ENCODE measurements at places on chromosomes 4 and X.
A peak's percentile ranks its signal among the peaks of the same experiment; 100 is the strongest.

GRCh38 chrX:63656871-63657580 is 128.0 kb downstream of the ARHGEF9 start:
- DNase-seq = peak; percentile 88

GRCh38 chrX:118780911-118781310 is 42.7 kb upstream of the ZCCHC12 start:
- DNase-seq = no peak

GRCh38 chr4:153506341-153507309 is 40.5 kb downstream of the TMEM131L start:
- no peak for DNase-seq

GRCh38 chrX:9465380-9466123 is 694 bp downstream of the TBL1X start:
- DNase-seq = no peak

DNA sequence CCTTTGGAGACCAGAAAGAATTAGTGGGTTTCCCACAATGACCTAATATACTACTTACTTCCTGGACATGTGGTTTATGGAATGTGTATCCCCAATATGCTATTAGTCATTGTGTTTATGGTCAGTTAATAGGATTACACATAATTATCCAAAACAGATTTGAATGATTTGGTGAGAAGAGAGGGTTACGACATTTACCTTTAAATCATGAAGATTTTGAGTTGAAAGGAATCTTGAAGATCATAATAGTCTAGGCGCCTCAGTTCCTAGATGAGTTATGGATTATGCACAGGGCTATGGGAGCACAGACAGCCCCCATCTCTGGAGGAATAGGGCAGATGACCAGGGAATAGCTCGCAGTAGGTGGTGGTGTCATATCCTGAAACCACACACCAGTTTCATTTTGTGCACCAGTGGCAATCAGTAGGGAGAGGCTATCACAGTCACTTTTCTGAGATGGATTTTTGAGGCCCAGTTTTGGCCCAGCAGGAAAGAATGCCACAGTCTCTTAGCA is 61.3 kb downstream of the SEPTIN11 start:
- peak; percentile 84 for DNase-seq

DNA sequence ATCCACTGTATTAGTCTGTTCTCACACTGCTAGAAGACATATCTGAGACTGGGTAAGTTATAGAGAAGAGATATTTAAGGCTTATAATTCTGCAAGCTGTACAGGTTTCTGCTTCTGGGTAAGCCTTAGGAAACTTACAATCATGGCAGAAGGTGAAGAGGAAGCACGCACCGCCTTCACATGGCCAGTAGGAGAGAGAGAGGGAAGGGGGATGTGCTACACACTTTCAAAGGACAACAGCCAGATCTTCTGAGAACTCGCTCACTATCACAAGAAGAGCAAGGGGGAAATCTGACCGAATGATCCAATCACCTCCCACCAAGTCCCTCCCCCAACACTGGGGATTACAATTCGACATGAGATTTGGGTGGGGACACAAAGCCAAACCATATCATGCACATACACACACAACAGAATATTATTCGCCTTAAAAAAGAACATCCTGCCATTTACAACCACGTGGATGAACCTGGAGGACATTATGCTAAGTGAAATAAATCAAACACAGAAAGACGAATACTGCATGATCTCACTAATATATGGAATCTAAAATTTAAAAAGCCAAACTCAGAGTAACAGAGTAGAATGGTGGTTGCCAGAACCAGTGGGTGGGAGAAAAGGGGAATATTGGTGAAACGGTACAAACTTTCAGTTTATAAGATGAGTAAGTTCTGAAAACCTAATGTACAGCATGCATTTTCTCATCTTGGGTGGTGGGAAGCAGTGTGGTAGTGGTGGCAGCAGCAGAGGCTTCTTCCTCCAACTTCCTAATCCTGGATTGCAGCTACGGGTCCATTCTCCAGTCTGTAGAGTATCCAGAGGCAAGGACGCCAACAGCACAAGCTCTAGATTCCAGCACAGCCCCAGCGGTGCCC is 12.8 kb downstream of the FRYL start:
- DNase-seq = no peak

- DNase-seq = no peak
Measured at GRCh38 chr4:181848357-181848756, 394.8 kb upstream of the TENM3 start.

DNA sequence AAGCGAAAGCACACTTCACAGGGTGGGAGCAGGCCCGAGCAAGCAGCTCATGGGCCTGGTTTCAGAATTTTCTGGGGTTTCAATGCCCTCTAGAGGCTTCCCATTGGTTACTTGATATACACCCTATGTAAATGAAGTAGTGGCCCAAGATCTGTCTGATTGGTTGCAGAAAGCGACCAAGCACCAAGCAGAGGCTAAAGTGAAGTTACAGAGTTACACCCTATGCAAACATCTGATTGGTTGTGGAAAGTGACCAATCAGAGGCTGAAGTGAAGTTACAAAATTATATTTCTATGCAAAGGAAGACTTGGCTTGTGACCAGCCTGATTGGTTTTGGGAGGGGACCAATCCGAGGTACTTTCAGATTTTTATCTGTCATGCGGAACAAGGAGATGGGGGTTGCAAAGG is 8.2 kb downstream of the FHIP1A start:
- DNase-seq = no peak

GRCh38 chrX:123425904-123426303 is 241.8 kb downstream of the GRIA3 start:
- DNase-seq = peak; percentile 36

DNA sequence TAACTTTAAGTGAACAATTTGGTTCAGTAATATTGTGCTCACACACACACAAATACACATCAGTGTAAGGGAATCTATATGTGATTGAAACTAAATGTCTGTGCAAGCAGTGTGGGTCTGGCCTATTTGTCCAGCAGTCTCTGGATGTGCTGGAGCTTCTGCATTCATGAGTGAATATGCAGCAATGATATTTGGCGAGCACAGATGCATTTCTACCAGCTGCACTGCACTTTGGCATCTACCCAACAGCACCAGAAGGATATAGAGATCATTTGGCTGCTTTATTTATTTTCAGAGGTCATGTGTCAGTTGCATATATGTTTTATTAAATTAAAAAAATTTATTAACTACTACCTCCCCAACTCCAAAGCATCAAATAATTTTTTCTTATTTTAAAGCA is 613.4 kb upstream of the NR3C2 start:
- DNase-seq = peak; percentile 5

DNA sequence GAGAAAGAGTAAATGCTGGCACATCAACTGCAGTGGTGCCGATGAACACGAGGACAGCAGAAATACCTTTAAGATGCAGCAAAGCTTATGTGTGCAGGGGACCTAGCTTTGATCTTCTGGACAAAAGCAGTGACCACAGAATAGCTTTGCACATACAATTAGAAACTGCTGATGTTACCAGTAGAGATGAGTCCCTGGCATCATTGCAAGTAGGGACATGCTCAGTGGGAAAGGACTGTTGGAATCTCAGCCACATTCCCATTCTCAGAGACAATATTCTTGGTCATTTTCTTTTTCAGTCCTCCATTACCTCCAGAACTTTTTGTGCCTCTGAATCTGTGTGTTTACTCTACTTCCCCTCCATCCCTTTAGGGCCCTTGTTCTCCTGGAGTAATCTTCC is 16.9 kb upstream of the PDLIM3 start:
- no peak for DNase-seq

DNA sequence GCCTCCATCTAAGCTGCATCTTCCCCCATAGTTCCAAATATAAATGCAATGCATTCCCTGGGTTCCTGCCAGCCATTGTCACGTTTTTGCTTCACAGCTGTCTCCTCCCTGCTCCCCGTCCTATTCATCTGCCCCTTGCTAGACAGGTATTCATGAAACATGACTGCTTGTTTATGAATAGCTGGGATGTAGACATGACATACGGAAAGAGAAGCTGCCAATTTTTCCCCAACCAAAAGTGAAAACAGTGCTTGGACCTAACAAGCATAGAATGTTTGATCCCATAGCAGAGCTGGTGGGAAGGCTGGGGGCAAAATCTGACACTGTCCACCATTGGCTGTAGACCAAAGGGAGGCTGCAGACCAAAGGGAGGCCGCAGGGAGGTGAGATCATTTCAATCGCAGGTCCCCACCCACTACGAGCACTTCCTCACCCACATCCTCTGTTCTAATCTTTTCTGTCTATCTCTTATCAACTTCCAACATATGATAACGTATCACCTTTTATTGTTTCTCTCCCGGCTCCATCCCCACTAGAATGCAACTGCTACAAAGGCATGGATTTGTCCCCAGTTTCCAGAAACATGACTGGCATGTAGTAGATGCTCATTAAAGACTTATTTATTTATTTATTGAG is 8.5 kb upstream of the GYG2 start:
- no peak for DNase-seq

DNA sequence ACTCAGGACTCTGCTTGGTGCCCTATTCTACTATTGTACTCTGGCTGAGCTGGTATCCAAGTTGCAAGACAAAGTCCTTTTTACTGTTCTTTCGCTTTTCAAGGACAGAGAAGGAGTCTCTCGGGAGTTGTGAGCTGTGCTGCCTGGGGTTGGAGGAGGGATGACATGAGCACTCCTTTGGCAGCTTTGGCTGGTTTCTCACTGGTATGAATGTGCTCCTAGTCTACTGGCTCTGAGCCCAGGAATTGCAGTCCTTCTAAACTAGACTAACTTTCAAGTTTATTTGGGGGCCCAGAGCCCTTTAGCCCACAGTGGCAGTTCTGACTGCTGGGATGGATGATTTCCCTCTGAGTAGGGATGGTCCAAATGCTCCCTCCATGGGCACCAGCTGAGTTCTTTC is 997.1 kb downstream of the RAB28 start:
- DNase-seq = no peak

DNA sequence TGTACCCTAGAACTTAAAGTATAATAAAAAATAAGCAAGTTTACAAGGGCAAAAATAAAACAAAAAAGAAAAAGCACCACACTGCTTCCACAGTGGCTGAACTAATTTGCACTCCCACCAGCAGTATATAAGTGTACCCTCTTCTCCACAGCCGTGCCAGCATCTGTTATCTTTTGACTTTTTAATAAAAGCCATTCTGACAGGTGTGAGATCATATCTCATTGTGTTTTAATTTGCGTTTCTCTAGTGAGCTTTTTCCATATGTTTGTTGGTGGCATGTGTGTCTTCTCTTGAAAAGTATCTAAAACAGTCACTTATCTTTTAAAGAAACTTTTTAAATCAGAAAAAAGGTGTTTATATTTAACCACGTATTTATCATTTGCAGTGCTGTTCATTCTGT is 71.3 kb downstream of the NFKB1 start:
- DNase-seq = no peak

DNA sequence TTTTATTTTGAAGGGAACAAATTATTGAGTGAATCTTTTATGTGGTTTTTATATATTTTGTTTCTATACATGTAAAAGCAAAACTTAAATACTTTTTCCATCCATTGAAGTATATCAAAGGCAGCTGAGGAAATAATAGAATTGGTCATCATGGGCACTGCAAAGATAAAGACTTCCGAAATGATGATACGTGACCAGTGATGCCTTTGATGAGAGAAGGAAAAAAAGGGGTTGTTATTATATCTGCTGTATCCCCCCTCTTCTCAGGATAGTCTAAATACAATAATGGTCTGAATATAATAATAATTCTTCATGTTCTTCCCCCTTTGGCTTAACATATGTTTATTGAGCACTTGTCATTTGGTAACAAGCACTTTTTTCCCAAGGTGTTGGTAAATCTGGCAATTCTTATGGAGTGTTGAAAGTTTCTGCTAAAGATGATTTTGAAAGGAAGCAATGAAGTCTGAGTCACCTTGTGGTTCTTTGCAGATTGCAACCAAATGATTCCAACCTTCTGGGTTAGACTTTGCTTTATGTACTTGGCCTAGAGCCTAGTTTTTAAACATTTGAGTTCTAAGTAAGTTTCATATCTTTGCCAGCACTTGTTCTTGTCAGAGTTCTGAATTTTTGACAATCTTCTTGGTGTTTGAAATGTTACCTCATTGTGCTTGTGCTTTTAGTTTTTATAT is 60.8 kb downstream of the USP9X start:
- peak; percentile 84 for DNase-seq

- peak; percentile 31 for DNase-seq
Measured at GRCh38 chr4:53307819-53308780, 57.8 kb downstream of the SCFD2 start.

DNA sequence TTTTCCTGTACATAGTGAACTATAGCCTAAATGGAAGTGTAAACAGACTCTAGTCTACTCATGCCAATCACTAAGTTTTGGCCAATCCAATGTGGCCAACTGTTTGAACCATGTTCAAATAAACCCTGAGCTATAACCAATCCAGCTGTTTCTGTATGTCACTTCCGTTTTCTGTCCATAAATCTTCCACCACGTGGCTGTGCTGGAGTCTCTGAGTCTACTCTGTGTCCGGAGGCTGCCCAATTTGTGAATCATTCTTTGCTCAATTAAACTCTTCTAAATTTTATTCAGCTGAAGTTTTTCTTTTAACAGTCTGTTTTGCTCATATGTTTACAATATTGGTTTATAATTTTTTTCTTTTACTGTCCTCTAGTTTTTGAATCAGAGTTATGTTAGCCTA is 112.3 kb upstream of the BANK1 start:
- peak; percentile 14 for DNase-seq

- peak; percentile 30 for DNase-seq
Measured at GRCh38 chr4:8050555-8051206, 107.9 kb downstream of the ABLIM2 start.

GRCh38 chrX:16212436-16212835 is 45.2 kb downstream of the MAGEB17 start:
- DNase-seq = peak; percentile 21

- DNase-seq = no peak
Measured at GRCh38 chrX:148865277-148866210, 365.1 kb downstream of the AFF2 start.

- DNase-seq = peak; percentile 38
Measured at GRCh38 chrX:40877887-40878286, 142.5 kb upstream of the MED14 start.

- DNase-seq = peak; percentile 9
Measured at GRCh38 chrX:15913146-15913545, 58.5 kb upstream of the AP1S2 start.

- DNase-seq = no peak
Measured at GRCh38 chrX:20046864-20047263, 56.0 kb upstream of the BCLAF3 start.

- DNase-seq = no peak
Measured at GRCh38 chrX:9604908-9605306, 140.0 kb downstream of the TBL1X start.

- peak; percentile 55 for DNase-seq
Measured at GRCh38 chrX:14398725-14399124, 130.6 kb upstream of the GLRA2 start.

DNA sequence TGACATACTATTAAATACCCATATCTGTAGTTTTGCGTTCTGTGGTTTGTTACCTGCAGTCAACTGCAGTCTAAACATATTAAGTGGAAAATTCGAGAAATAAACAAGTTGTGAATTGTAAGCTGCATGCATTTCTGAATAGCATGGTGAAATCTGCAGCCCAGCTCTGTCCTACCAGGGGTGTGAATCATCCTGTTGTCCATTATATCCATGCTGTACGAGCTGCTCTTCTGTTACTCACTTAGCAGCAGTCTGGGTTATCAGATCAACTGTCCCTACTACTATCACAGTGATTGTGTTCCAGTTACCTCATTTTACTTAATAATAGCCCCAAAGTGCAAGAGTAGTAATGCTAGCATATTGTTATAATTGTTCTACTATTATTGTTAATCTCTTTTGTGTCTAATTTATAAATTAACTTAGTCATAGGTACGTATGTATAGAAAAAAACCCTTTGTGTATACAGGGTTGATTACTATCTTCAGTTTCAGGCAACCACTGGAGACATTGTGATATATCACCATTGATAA is 173.7 kb upstream of the FAT4 start:
- DNase-seq = peak; percentile 37
